OCI-LY7 (cell line): ENCODE measurements at places on chromosomes 6 and 20. TPM values are rescaled to one million over a fixed set of nuclear protein-coding genes. Genes with fewer than 3 reads are reported as not detected.

Gene GPR6
- total RNA-seq, result not detected in 2 replicates

Gene KIAA1755
- total RNA-seq, result not detected in 2 replicates

Gene CRIP3
- total RNA-seq, result 1.7 TPM in 1 of 2 replicates, not detected in the other

Gene TMEM63B
- total RNA-seq, result 10.0 and 10.2 TPM in 2 replicates

Gene SH3BGRL2
- 0.09 and 0.25 TPM in 2 replicates for total RNA-seq

Gene IL17F
- not detected in 2 replicates for total RNA-seq

Gene PKIB
- total RNA-seq, result 0.46 TPM in 1 of 2 replicates, not detected in the other

Gene GINS1
- total RNA-seq, result 29.9 and 30.8 TPM in 2 replicates

Gene CPNE5
- 70.7 and 89.8 TPM in 2 replicates for total RNA-seq

Gene ARFRP1
- 82.1 and 85.6 TPM in 2 replicates for total RNA-seq

Gene HFE
- 0.57 and 0.72 TPM in 2 replicates for total RNA-seq

Gene TMEM151B
- total RNA-seq, result 0.07 and 0.15 TPM in 2 replicates
